GM19239 (cell line): ENCODE measurements at places on chromosomes 13 and 19.

GRCh38 chr19:4354897-4355296, 11.5 kb downstream of the MPND start:
- no peak for DNase-seq

GRCh38 chr19:44954278-44954648, 917 bp upstream of the CLPTM1 start:
- DNase-seq: no peak

- no peak for DNase-seq
Observed at GRCh38 chr13:25493931-25494640, 122.3 kb downstream of the ATP8A2 start.

DNA sequence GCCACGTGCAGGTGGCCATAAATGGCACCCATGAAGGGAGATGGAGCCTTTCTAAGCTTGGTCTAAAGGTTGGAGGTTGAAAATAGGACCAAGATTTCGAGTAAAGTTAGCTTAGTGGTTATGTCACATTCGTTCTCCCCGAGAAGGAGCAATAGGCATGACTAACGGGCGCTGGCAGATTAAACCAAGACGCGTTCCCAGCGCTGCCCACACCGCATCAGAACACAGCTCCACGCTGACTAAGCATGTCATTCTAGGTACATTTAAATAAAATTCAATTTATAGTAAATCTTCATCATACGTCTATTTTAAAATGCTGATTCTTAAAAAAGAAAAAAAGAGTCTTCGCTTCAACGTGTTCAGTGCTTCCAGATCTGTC, 95.0 kb upstream of the IRS2 start:
- DNase-seq: no peak

- DNase-seq: no peak
Observed at GRCh38 chr13:100138859-100139491, 50.1 kb downstream of the PCCA start.

- no peak for DNase-seq
Observed at GRCh38 chr19:46195104-46195503, 34.4 kb upstream of the IGFL1 start.

DNA sequence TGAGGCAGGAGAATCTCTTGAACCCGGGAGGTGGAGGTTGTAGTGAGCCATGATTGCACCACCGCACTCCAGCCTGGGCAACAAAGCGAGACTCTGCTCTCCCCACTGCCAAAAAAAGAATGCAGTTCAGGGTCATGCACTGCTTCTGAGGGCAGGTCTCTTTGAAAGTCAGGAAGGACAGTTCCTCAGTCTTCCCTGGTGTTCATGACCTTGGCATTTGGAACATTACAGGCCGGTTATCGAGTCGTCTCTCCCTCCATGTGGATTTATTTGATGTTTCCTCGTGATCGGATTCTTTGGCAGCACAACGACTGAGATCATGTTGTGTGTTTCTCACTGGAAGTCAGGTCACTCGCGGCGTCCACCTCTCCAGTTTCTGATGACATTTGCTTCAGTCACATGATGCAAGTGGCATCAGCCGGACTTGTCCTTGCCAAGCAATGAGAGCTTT, 17.2 kb downstream of the FGF21 start:
- DNase-seq: no peak

DNA sequence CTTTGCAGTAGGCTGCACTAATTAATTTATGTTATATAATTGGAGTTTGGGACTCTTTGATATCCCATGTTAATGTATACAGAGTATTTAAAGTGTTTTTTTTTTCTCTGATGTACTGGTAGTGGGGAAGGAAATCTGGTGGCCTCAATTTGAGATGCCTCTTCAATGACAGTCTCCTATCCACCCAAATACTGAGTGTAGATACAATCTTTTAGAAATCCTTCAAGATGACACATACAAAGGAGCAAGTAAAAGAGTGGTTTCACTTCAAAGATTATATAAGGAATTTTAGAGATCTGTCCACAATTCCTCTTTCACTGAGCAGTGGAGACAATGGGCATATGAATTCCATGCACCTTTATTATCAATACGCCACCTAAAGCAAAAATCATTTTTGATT, 15.1 kb downstream of the NALCN start:
- DNase-seq: no peak

GRCh38 chr13:40059540-40060232, 404.2 kb downstream of the COG6 start:
- DNase-seq: no peak
